ENCODE measurements at places on chromosomes 3 and 15.

DNA sequence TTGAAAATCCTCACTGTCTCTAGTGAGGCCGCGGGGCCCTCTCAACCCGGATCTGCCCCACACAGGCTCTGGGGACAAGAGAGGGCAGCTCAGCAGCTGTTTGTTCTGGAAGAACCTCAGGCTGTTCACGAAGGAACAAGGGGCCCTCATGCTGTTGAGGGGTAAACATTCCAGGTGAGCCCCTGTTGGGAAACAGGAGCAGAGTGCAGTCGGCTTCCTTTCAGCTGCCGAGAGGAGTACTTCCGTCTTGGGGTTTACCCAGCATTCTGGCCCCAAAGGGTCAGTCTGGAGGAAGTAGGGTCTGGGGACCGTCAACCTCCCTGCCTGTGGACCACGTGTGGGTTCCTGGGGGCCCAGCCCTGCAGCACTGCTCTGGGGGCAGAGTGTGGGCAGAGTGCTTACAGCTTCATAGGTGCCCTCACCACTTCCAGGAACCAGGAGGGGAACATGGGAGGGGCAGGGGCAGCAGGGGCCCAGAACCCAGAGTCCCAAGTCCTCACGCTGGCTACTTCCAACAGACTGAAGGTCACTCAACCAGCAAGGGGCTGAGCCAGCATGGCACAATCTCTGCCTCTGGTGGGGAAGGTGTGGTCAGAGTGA, 49.2 kb upstream of the CTSH start:
- DNase-seq: no peak

GRCh38 chr3:163672954-163673353, 1405.3 kb downstream of the SI start:
- DNase-seq: no peak

- DNase-seq: peak; percentile 3
These were observed 7.2 kb upstream of the DYNC1LI1 start for GRCh38 chr3:32577581-32578556.

DNA sequence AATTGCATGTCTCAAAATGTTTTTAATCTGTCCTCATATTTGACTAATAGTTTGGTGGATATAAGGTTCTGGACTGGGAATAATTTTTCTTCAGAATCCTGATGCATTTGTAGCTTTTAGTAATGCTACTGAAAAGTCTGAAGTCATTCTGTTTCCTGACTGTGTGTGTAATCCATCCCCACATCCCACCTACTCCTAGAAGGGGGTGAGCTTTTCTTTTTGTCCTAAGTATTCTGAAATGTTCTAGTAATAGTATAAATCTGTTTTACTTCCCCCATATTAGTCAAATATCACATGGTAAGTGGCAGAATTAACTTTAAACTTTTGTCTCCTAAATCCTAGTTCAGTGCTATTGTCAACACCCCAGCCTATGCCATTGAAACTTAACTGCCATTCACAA, 162.8 kb downstream of the GREM1 start:
- no peak for DNase-seq

- DNase-seq: no peak
These were observed 131.8 kb downstream of the CCNL1 start for GRCh38 chr3:157027861-157028745.

All from stimulated activated CD8-positive, alpha-beta memory T cell treated with anti-CD3 and anti-CD28 coated beads, Interleukin-4, amount 100 ng/mL, for 24 hours (primary cell).